ENCODE measurements at places on chromosomes 2 and 18.

- no peak for DNase-seq
Measured at GRCh38 chr2:193929131-193929530, 1727.9 kb upstream of the SLC39A10 start.

- no peak for DNase-seq
Measured at GRCh38 chr2:62149708-62150107, 46.2 kb upstream of the B3GNT2 start.

GRCh38 chr2:180647221-180647620 is 333.2 kb upstream of the UBE2E3 start:
- DNase-seq, result no peak

DNA sequence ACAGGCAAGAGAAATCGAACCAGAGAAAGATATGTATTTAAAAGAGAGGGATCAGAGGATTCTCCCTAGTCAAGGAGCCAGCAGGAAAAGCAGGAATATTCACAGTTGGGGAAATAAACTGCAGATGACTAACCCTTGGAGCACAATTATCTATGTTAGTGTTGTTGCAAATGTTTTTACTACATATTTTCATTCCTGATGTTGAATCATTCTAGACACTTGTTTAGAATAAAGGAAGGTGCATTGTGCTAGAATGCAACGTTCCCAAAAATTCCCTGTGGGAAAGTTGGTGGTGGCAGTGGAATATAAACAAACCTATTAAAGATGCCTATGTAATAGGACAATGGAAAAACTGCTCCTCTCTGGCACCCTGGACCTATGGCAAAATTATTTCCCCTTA is 63.3 kb downstream of the DTNA start:
- DNase-seq, result no peak

GRCh38 chr2:75986617-75987016 is 275.9 kb upstream of the GCFC2 start:
- no peak for DNase-seq

GRCh38 chr2:203846490-203847105 is 21.0 kb upstream of the CTLA4 start:
- no peak for DNase-seq

- no peak for DNase-seq
Measured at GRCh38 chr2:46225730-46226129, 71.5 kb upstream of the EPAS1 start.

DNA sequence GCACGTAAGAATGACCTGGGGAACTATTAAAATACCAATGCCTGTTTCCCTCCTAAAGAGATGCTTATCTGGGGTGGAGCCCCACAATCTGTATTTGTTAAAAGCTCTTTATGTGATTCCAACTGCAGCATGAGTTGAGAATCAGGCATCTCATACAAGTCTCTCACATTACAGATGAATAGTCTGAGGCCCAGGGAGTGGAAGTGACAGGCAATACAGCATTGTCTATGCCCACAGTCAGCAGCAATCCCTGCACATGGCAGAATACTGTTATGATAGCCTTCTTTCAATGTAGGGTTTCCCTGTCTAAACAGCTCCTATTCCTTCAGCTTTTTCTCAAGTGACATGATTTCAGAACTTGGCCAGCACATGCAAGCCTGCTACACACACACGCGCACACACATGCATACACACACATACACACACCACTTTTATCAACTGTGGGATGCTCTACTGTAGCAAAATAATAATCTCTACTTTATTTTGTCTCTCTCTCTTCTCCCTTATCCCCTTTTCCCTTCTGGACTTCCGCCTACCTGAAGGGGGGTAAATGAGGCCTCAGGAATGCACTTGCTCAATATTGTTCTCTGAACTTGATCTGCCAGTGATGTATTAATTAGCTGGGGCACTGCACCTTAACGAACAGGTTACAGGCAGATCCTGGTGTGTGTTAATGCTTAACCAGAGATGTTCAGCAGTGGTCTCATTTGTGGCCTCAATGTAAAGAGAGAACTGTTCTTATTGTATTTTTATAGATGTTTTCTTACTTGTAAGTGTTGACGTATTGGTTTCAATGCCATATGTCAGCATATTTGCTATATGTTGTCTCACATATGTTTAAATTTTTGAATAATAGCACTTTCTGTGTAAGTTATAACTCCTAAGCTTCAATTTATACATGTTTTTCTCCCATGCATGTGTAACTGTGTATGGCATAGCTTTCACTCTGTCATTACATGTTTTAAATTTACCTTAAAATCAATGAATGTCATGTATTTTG is 116.0 kb downstream of the SETBP1 start:
- DNase-seq, result no peak

DNA sequence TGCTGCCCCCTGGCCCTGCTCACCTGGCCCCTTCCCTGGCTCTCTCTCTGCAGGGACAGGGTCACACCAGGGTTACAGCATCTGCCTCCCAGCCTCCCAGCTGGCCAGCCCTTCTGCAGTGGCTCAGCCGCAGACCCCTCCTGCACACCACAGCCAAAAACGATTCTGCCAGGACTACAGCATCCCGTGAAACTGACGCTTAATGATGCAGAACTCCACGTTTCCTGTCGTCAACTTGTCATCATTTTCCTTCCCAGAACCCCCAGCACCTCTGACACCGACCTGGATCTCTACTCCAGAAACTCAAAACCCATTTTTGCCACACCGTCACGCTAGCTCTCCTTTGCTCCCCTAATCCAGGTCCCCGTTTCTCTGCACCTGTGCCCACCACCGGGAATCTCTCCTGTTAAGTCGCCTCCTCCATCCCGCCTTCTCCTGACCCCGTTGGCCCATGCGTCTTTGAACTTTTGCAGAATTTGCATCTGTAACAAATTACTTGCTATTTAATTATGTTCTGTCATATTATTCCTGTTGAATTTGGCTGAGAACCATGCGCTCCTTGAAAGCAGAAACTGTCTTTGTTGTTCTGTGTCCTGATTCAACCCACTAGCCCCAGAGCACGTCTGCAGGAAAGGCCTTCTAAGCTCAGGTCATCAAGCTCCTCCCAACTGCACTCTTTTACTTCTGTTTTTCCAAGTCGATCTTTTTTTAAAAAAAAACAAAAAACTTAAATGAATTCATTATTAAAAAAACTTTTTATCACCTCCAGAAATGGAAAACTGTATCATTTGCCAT is 173.2 kb upstream of the COPS8 start:
- no peak for DNase-seq

DNA sequence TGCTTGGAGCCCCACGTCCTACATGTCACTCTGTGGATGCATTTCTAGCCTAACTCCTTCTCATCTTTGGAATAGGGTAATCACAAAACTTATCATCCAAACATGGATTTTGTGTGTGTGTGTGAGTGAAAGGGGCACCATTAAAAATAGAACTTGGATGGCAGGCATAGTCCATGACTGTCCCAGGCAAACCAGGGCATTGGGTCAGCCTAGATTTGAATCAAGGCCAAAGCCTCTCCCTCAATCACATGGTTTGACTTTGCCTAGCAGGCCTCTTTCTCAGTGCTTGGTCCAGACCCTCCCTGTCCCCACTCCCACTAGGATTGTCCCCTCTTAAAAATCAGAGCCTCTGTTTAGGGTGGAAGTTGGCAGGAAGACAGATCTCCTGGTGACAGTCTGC is 67.4 kb upstream of the BCL2L11 start:
- no peak for DNase-seq

DNA sequence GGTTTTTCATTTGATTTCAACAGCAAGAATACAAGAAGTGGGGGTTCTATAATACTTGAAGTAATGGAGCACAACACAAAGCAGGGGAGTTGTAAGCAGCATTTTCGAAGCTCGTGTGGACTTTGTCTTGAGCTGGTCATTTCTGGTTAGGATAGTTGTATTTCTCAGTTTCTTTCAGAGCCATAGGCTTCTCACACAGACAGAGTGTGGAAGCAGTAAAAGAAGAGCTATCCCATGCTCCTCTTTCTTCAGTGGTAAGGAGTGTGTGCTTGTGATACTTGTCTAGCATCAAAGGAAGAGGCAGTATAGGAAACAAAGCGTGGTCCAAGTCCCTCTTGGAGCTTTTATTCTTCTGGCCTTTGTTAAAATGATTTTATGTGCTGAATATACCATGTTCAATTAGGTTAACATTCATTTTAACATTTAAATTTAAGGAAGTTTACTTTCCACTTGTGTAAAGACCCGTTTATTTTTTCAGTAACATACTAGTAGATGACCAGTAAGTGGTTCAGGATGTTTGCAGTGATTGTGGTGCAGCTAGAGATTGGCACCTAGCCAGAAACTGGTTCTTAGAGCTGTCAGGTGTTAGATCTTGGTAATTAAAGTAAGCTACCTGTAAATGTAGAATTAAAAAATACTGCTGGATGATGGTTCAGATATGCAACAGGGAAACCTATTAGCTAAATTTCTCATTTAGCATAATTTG is 14.6 kb downstream of the CCNYL1 start:
- DNase-seq, result peak; percentile 89

DNA sequence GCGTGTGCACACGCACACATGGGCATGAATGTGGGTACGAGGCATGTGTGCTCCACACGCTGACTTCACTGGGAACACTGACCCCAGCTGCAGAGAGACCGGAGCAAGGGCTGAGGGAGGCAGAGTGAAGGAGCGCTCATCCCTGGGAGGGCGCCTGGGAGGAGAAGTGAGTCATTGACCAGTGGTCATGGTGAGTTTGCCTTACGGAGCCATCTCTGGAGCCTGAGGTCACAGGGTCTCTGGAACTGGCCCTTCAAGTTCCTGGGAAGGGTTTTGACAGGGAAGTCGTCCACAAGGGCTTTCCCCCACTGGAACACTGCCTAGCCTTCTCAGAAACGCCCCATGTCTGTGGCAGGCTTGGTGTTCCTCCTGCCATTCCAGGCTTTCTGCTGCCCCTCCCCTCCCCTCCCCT is 14.3 kb upstream of the TMEM185B start:
- DNase-seq, result no peak

- DNase-seq, result no peak
Measured at GRCh38 chr2:6927186-6927585, 10.0 kb downstream of the RNF144A start.

DNA sequence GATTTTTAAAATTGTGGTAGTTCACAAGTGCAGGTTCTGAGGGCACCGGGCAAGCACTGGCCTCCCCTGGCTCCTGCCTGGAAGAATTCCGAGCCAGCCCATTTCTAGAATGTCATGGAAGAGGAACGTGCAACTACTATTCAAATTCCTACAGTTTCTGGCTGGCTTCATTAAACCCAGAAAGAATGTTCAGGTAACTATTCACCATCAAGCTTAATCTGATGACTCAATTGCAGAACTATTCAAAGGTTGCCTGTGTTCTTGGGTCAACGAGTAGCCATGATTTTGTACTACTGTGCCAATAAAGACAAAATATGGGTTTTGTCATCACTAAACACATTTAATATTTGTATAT is 14.3 kb upstream of the MFF start:
- DNase-seq, result no peak

DNA sequence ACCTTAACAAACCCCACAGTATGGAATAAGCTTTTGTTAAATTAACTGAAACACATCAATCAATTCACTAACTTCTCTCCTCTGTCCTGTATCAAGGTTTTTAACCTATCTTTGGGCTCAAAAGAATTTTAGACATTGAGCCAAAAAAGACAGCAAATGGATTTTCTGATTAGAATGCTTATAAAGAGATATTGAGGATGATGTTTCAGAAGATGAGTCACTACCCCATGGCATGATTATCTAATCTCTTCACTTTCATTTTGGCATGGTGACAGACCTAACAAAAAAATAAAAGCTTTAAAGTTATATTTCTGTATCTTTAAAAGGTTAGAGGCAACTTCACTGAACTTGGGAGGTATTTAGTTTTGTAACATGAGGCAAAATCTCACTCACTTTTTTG is 55.5 kb downstream of the SGPP2 start:
- no peak for DNase-seq

- DNase-seq, result no peak
Measured at GRCh38 chr2:8537562-8538155, 144.2 kb upstream of the ID2 start.

- DNase-seq, result no peak
Measured at GRCh38 chr18:42274488-42275137, 319.6 kb downstream of the PIK3C3 start.

DNA sequence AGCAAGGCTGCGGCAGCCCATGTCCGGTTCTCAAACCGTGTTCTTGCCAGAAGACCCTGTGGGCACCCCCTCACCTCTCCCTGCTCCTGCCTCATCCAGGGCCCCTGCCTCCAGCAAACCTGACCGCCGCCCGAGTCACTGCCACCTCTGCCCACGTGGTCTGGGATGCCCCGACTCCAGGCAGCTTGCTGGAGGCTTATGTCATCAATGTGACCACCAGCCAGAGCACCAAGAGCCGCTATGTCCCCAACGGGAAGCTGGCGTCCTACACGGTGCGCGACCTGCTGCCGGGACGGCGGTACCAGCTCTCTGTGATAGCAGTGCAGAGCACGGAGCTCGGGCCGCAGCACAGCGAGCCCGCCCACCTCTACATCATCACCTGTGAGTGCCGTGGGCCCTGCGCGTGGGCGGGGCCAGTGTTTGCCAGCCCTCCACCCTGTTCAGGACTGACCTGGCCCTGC is 32.2 kb downstream of the MTERF4 start:
- no peak for DNase-seq

- DNase-seq, result no peak
Measured at GRCh38 chr2:188527581-188527993, 235.9 kb downstream of the GULP1 start.

DNA sequence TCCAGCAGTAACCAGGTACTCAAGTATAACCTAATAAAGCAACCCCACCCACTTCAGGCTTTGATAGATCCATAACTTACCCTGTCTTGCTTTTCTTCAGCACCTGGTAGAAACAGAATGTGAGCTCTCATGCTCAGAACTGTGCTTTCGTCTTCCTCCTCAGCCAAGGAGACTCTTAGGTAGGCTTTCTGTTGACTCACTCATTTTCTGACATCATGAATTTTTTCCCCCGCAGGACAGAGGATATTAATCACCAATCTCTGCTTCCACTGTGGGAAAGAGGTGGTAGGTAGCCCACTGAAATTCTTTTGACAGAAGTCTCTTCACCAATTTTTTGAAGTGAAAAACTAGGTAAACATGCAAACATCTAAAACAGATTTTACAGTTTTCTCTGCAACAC is 241.2 kb upstream of the KCNJ3 start:
- DNase-seq, result no peak

GRCh38 chr2:44362207-44363015 is 664 bp downstream of the CAMKMT start:
- DNase-seq, result peak; percentile 50

GRCh38 chr2:235693279-235693678 is 199.4 kb downstream of the AGAP1 start:
- no peak for DNase-seq

- DNase-seq, result no peak
Measured at GRCh38 chr2:174208026-174208425, 40.3 kb downstream of the OLA1 start.

DNA sequence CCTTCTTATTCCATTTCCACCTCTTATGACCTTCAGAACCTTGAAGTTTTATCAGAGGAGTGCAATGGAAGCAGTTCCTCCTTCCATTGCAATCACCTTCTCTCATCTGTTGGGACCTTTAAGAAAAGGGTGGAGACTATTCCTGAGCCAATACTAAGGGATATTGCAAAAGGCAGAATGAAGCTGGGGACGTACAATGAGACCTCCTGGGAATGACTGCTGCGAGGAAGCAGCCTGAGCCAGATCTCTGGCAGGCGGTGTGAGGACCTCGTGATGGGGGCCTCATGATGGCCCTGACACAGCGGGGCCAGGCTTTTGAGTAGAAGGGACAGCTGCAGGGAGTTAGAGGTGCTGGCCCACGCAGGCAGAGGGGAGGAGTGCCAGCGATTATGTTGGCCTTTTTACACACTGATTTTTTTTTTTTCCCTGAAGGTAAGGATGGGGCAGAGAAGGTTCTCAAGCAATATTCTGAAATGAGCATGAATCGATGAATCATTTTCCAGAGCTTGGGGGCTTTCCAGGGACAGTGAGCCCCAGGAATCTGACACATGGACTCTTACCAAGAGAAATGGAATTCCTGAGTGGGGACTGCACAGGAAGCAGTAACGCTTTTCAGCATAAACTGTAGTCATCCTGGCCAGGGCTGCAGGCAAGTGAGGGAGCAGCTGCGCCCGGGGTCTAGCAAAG is 40.0 kb upstream of the LAPTM4A start:
- no peak for DNase-seq
